T-helper 17 cell (primary cell): ENCODE measurements at places on chromosomes 7 and 10. TPM values are rescaled to one million over a fixed set of nuclear protein-coding genes. Genes with fewer than 3 reads are reported as not detected.

DNA sequence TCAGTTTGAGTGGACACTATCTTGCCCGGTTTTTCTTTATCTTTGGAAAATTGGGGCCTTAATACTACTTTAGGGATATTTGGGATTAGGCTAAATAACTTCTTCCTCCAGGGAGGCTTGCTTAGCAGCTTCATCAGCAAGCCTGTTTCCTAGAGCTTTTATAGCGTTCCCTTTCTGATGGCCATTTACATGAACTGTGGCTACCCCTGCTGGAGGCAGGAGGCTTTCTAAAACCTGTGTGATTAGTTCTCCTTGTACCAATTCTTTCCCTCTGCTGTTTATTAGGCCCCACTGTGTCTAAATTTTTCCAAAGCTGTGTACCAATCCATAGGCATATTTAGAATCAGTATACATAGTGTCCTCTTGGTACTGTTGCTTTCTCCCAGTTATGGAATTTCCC is 61.7 kb upstream of the CNTNAP2 start:
- DNase-seq = no peak

DNA sequence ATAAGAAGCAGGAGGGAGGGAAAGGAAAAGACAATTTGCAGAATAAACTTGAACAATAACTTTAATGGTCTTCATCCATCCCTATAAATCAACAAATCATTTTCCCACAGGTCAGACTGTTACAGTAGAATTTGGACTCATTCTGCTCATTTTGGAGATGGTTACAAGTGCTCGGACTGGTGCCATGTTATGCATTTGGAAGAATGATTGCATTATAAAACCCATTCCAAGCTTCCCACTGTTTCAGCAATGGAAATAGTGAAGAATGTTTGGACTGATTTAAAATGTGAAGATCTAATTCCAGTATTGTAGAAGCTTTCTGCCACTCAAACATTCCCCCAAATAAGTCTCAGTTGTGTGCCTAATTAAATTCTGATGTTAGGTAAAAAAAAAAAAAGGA is 99.7 kb upstream of the ZEB1 start:
- DNase-seq = no peak

AKR1C2 gene
- total RNA-seq = not detected

MOSPD3 gene
- 16.4 TPM for total RNA-seq

DDC gene
- total RNA-seq = not detected

SMC3 gene
- 31.6 TPM for total RNA-seq

GJD4 gene
- not detected for total RNA-seq
